Activated CD4-positive, alpha-beta T cell treated with anti-CD3 and anti-CD28 coated beads for 24 hours (primary cell): ENCODE measurements at places on chromosomes 3 and 15.

DNA sequence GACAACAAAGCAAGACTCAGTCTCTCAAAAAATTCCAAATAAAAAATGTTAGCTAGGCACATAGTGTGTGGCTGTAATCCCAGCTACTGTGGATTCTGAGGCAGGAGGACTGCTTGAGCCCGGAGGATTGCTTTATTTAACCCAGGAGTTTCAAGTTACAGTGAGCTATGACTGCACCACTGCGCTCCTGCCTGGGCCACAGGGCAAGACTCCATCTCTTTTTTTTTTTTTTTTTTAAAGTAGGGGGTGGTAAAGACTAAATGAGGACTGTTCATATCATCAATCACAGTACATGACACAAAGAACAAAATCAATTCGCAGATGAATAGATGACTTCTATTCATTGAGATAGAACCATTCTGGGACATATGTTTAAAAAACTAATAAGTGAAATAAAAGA lies 48.1 kb downstream of the ACAP2 start:
- DNase-seq: no peak

- DNase-seq: no peak
Observed at GRCh38 chr15:28911310-28911931, 25.6 kb downstream of the APBA2 start.

DNA sequence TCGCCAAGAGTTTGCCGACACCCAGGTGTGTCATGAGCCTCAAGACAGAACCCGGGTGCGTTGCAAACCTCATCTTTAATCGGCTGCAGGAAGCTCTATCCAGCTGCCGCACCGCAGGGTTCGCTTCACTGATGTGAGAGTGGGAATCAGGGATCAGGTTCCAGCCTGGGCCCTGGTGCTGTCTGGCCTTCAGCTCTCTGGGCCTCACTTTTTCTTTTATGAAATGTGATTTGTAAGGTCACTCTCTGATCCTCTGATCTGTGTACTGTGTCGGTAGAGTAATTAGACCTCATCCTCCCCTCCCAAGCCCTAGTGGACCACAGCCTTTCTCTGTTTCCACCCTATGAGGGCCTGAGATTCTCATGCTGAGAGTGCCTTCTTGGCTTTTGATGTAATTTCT lies 202.8 kb upstream of the UBE2E1 start:
- DNase-seq: no peak

GRCh38 chr15:67833710-67834511 lies 5.9 kb downstream of the RNU6-1 start:
- DNase-seq: no peak

DNA sequence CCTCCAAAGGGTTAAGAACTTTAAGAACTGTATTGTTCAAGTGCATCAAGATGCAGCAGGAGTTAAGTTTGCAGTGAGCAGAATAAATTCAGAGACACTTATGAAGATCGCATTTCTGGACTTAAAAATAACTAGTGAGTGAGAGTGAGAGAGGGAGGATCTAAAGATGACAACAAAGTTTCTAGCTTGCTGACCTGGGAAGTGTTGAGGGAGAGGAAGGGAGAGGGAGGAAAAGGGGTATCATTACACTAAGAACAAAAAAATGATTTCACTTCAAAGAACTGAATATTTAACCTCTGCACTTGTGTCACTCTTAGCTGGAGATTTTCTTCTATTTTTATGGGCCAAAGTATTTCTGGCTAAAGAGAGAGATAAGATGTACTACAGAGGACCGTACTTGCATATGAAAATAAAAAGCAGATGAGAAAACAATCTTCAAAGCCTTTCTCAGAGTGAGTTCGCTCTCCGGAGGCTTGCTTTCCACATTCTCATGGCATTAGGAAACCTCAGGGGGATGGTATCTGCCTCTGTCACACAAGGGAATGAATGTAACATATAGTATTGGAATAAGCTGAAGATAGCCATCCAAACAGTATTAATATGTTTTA lies 91.4 kb upstream of the TJP1 start:
- DNase-seq: no peak

GRCh38 chr3:197478746-197479668 lies 76.8 kb downstream of the BDH1 start:
- no peak for DNase-seq

DNA sequence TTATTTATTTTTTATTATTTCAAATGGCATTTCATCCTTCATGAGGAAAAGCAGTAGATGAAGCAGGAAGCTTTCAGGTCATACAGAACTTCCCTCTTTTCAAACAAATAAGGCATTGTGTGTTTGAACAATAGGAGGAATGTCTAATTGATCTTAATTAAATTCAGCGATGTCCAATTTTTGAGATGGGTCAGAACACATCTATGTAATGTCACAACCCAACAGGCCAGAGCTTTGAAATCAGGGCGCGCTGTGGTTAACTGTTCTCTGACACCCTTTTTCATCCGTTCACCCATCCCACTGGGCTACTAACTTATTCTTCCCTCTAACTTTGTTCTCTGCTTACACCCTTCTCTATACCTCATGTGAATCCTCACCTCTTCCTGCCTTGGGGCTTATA lies 510.5 kb downstream of the FOXP1 start:
- DNase-seq: no peak

GRCh38 chr3:145079436-145079835 lies 1081.5 kb downstream of the PLOD2 start:
- no peak for DNase-seq

GRCh38 chr3:138912237-138912636 lies 34.7 kb downstream of the FOXL2 start:
- no peak for DNase-seq

GRCh38 chr15:98954411-98954810 lies 53.2 kb downstream of the PGPEP1L start:
- DNase-seq: no peak

DNA sequence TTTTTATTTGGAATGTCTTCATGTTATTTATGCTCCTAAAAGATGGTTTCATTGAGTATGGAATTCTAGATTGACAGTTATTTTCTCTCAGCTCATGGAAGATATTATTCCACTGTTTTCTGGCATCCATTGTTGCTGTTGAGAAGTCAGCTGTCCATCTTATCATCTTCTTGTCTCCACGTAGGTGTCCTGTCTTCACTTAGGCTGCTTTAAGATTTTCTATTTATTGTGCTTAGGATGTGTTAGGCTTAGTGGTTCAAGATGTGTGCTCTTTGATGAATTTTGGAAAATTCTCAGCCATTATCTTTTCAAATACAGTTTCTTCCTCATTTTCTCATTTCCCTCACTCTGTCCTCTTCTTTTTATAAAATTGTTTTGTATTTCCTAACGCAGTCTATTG lies 52.0 kb downstream of the SNRK start:
- no peak for DNase-seq

- no peak for DNase-seq
Observed at GRCh38 chr3:15728766-15729165, 69.0 kb downstream of the ANKRD28 start.
